ENCODE measurements at places on chromosomes 2 and 18.
A peak's percentile ranks its signal among the peaks of the same experiment; 100 is the strongest.

DNA sequence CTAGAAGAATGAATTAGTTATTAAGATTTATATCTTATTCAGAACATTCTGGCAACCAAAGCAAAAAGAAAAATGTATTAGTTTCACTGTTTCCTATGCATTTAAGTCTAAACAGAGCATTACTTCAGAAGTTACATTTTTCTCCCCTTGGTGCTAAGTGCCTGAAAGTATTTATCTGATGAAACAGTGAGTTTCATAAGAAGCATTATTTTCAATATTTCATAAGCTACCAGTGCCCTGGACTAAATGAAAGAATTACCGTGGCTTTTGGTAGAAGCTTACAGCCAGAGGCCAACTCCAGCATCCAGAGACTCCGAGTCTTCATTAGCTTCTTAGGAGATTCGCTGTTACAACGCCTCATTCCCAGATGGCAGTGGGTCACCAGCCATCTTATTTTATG lies 97.6 kb downstream of the LYPD6B start:
- DNase-seq, result no peak

GRCh38 chr2:26144953-26145680 lies 27.8 kb upstream of the GAREM2 start:
- DNase-seq, result peak; percentile 4

- no peak for DNase-seq
These were observed 213.0 kb upstream of the SETBP1 start for GRCh38 chr18:44467718-44468117.

DNA sequence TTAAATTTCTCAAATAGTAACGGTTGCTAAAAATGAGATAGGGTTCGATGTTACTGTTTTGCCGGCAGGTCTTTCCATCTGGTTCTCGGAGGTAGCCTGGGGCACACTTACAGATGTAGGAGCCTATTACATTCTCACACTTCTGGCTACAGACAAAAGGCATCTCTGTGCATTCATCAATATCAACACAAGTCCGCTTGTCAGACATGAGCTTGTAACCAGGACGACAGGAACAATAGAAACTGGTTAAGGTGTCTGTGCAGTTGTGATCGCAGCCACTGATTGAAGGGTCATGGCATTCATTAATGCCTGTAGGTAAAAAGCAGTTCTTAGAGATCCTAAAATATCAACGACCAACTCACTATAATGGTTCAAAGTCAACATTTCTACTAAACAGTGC lies 116.3 kb downstream of the DHRS9 start:
- no peak for DNase-seq

DNA sequence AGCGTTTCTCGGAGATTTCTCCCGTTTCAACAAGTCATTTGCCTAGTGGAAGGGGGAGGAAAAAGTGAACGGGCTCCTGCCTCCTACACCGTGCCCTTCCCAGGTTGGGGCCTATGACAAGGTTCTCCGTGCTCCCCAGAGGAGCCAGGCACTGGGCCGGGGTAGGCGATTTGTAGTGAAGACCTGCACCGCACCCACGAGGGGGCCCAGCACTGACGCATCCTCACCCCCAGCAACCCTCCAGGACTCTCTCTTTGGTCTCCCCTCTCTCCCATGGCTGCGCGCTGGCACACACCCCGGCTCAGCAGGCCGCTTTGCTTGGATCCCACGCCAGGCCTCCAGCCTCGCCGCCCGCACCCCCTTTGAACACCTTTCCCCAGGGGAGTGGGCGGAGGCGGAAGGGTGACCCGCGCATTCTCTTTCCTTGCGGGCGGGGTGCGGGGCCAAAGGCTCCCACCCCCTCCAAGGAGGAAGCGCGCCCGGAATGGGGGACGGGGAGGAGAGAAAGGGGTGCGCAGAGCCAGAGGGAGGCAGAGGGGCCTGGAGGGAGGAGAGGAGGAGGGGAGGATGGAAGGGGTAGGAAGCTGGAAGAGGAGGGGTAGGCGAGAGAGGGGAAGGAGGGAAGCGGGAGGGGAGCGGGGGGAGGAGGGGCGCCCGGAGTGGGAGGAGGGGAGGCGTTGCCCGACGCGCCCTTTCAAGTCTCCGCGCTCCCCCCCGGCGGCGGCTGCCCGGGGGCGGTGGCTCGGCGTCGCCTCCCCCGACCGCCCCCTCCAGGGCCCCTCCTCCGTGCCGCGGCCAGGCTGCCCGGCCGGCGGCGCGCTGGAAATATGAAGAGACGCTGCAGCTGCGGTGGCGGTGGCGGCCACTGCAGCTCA lies at the start of gene APCDD1:
APCDD1 (plus strand) TSS at position 830 of the 875 bp plus-strand sequence. CDS start 347 bp downstream, outside the sequence.
- DNase-seq, result no peak

GRCh38 chr2:148718039-148718438 lies 73.5 kb downstream of the EPC2 start:
- no peak for DNase-seq

- DNase-seq, result no peak
These were observed 3.9 kb downstream of the KCNK3 start for GRCh38 chr2:26696351-26696816.

DNA sequence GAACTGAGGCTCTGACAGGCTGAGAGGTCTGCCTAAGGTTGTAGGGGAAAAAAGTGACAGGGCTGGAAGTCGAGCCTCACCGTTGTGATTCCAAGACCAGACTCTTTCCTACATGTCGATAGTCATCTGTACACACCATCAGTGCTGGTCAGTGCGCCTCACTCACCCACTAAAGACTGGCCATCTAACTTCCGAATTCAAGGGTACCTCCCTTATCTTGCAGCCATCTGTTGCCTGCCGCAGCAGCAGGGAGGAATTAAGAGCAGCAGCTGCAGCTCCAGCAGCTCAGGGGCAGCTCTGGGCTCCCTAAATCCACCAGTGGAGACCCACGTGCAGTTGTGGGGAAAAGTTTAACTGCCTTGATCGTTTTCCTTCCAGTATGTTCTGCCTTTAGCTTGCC lies 32.6 kb upstream of the GPR39 start:
- DNase-seq, result no peak

- DNase-seq, result no peak
These were observed 79.0 kb downstream of the POLR1A start for GRCh38 chr2:86026744-86027065.

GRCh38 chr2:212904646-212905045 lies 246.8 kb downstream of the IKZF2 start:
- DNase-seq, result no peak

GRCh38 chr2:238685713-238686112 lies 162.2 kb upstream of the TWIST2 start:
- no peak for DNase-seq

GRCh38 chr18:50842846-50843245 lies 23.0 kb upstream of the MRO start:
- DNase-seq, result no peak

DNA sequence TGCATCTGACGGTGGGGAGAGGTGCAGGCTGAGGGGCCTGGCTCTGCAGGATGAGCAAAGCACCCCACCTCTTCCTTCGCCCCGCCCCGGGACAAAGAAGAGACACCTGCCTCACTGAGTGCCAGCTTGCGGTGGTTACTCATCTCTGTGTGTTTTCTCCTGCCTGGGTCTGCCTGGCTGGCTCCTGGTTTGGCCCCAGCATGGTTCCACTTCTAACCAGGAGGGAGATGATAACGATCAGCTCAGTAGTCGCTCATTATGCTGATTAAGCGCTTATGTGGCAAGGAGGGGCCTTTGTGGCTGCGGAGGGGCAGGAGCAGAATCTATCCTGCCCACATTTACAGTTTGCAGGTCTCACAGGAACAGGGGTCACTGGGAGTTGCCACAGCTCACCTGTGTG lies 68.7 kb upstream of the EDAR start:
- DNase-seq, result no peak

GRCh38 chr2:7515327-7515726 lies 598.1 kb downstream of the RNF144A start:
- no peak for DNase-seq

DNA sequence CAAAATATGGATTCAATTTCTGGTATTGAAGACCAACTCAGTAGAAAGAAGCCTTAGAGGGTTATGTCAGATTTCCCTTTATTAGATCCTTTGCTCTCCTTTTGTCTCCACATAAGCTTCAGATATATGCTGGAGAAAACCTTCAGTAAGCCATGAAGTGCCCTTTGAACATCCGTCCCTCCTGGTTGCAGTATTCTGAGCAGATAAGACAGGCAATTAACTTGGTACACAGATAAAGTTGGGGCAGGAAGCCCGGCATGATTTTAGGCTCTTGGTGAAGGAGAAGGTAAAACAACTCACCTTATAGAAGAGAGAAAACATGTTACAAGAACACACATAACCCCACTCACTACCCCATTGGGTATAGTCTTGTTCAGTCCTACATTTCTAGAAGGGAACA lies 76.4 kb downstream of the SRD5A2 start:
- DNase-seq, result no peak

DNA sequence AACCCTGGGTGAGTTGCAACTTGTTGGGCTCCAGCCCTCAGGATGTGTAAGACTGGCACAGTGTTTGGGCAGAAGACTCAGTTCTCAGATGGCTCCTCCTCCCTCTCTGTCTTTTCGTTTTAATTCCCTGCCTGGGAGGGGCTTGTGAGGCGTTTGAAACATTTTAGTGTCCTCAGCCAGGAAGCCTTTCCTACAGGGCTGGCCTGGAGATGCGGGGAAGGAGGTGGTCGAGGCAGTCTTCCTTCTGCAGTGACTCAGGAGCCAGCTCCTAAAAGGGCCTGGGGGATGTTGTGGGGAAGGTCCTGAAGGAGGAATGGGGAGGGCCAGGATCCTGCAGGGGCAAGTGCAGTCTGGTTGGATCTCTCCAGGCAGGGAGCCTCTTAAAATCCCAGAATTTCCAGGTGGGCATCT lies 22.1 kb upstream of the IGFBP5 start:
- no peak for DNase-seq

DNA sequence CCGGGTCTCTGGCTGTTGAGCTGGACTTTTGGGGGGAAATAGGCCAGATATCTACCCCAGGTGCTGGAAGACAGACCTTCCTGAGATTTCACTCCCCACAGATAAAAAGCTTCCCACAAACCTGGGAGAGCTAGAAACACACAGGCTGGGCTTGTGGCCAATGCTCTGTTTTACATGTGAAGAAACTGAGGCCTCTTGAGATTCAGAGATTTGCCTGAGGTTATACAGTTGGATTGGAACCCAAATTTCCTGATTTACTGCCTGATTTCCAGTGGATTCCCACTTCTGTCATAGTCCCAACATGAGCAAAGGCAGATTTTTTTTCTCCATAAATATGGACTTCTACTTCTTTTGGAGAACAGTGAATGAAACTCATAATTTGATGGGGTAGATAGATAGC lies 360.2 kb downstream of the SETBP1 start:
- no peak for DNase-seq

DNA sequence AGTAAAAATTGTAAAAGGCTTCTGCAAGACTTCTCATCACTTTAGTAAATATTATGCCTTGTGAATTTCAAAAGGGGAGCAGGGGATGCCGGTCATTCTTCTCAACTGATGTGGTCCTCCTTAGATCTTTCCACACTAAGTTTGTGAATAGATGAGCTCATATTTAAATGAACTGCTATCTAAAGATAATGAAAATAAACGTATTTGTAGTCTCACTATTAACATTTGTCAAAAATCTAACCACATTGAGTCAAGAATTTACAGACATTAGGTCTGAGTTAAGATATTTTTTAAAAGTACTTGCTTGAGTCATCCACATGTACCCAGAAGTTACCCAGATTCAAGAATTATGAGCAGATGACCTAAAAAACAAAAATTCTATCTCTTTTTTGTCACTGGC lies 6.5 kb downstream of the PRPF40A start:
- no peak for DNase-seq

DNA sequence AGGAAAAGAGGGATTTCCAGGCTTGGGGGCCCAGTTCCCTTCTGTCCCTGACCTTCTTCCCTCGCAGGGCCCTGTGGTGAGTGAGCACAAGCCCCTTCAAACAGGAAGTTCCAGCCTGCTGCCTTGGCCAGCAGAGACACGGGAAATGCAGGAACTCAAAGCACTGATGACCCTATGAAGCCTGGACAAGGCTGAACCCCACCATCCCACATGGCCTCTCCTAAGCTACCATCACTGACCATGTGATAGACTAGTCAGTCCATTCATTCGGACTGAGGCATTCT lies 196.4 kb downstream of the TNS1 start:
- no peak for DNase-seq

DNA sequence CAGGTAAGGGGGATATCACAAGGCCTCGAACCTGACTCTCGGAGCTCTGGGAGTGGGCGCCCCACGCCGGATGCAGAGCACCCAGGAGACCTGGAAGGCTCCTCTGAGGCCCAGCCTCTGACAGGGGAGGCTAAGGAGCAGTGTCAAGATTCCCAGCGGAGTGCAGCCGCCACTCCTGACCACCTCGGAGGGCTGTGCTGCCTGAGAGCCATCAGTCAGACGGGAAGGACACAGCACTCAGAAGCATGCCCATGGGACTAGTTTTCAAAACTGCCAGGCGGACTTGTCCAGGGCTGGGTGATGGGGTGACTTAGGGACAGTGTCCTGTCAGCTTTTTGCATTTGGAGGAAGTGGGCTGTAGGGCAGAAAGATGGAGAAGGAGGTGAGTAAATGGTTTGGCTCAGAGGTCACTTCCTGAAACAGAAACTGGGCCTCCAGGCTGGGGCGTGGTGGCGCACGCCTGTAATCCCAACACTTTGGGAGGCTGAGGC lies 34.6 kb upstream of the B3GNT7 start:
- no peak for DNase-seq

- DNase-seq, result no peak
These were observed 11.1 kb downstream of the CLEC4F start for GRCh38 chr2:70808983-70809958.

DNA sequence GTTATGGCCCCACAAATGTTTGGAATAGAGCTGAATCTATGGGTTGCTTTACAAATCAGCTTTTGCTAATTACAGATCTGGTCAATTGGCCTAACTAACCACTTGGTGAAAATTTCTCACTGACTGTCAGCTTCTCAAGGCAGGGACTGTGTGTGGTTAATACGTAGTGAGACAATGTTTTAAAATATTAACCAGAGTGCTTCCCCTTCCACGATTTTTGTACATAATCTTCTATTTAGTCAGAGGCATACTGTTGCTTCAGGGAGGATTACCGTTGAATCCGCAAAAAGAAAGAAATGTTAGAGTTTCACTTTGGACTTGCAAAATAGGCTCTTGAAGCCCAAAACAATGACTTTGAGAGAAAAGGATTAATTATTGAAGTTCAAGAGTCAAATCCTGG lies 14.9 kb upstream of the KCNS3 start:
- no peak for DNase-seq

- DNase-seq, result no peak
These were observed 65.0 kb downstream of the CYP1B1 start for GRCh38 chr2:38010995-38011394.

GRCh38 chr2:62396880-62397279 lies 109.1 kb downstream of the TMEM17 start:
- DNase-seq, result no peak
